ENCODE measurements at places on chromosomes 7 and 10.

GRCh38 chr7:66609176-66609575 is 19.5 kb upstream of the KCTD7 start:
- no peak for DNase-seq

DNA sequence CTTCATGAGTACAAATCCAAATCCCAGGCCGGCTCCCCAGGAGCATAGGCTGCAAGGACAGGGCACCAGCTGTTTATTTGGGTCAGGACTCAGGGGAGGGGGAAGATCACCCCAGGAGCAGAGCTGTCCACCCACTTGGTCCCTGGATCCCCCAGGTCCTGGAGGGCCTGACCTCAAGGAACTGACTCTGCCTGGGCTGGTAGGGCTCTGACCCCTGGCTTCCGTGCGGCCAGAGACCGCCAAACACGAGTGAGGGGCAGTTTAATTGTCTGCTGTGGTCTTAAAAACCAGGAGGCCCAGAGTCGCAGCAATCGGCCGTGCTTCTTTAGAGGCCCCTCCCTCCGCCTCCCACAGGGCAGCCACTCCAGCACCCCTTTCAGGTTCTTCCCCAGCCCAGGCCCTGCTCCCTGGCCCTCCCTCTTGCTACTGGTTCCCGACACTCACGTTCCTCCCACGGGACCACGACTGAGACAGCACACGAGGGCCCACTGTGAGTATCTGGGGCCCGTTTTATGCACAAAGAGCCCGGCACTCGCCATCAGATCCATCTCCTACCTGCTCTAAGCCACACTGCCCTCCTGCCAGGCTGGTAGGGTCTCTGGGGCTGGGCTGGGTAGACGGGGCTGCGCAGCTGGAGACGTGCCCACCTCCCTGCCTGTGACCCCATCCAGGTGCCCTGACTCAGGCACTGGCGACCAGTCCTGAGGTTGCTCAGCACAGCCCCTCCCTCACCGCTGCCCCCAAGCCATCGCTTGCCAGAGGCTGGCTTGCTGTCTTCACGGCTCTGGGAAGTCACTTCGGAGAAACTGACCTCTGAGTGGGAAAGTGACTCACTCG is 30.0 kb upstream of the CFAP46 start:
- DNase-seq: no peak

GRCh38 chr7:151808400-151809145 is 68.3 kb downstream of the PRKAG2 start:
- DNase-seq: no peak

- no peak for DNase-seq
These were observed 550.4 kb upstream of the PCDH15 start for GRCh38 chr10:55351431-55351830.

- no peak for DNase-seq
These were observed 262.0 kb downstream of the ADRA2A start for GRCh38 chr10:111338805-111339204.

DNA sequence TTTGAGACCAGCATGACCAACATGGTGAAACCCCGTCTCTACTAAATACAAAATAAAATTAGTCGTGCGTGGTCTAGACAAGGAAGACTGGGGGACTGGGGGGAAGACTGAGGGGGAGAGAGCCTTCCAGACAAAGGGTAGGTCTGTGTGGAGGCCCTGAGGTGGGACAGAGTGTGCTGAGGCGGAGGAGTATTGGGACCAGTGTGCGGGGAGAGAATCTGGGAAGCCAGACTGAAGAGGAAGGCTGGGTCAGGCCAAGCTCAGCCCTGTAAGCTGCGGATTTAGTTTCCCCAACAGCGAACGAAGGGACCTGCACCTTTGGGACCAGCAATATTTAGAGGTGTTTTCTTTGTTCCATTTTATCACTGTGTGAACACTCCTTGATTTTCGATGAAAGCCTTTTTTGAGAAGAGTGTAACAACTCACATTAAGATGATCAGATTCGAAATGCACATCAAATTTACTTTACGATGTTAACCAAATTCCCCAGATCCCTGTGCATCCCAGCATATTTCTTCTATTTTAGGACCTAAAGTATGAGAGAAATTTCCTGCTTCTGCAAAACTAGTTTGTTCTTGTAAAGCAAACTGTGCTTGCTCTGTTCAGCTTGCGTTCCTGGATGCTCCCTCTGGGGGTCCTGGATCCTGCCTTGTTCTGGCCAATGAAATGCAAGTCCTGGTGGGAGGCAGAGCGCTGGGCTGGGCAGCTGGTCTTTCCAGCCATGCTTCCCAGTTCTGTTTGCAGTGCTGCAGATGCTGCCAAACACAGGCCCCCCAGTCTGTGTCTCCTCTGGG is 39.4 kb downstream of the PLAU start:
- DNase-seq: no peak

DNA sequence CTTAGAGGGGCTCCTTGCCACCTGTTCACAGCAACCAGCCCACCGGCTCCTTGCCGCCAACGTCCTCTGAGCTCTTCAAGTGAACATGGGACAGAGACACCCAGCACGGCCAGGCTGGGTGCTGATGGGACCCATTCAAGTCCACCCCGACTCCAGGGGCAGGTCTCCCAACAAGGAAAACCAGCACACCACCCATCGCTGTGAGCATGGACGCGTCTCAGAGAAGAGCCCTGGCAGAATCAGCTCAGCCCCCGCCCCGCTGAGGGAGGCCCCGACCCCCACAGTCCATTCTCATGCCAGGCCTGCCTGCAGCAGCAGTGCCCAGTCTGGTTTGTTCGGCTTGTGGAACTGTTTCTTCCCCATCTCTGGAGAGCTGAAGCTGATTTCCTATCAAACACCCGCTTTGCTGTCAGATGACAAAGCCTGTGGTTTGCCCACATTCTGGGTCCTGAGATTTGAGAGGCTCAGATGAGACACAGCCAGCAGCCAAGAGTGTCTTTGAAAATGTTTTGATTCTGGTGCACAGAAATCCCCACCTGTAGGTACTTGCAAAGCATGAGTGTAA is 216.6 kb downstream of the ZMYND11 start:
- no peak for DNase-seq

DNA sequence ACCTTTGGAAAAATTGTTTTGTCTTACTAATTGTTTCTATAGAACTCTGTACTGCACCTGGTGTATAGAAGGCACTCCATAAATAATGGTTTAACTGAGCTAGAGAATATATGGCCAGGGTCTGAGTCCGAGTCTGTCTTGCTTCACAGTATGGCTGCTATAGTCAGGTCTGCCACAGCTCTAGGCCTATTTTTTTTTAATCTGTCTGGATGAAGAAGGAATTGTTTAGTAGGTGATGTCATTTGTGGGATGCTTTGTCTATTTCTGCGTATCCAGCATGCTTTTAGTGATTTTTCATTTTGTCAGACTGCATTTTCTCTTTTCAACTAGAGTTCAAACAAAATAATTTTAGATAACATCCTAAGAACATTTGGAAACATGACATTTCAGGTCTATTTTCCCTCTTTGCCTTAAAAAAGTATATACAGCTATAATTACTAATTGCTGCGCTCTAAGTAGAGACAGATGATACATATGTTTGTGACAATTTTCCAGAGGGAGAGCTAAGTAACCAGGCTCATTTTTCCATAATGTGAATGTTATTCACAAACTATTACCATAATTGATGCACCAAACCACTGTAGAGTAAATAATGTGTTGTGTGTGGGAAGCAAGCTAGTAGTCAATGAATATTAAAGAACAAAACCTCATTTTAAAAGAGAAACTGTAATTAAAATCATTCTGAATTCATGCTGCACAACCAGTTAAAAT is 361.7 kb downstream of the AUTS2 start:
- DNase-seq: no peak

DNA sequence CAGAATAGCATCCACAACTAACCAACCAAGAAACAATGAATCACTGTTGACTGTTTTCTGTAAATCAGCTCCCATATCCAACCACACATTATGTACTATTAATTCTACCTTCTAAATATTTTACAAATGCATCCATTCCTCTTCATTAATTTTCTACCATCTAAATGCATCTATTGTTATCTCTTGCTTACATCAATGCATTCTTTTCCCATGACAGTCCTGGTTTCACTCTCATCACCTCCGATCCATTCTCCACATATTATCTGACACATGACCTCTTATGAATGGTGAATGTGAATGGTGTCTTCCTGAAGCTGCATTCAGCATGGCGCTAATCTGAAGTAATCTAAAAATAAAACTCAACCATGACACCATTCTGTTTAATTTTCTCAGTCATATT is 153.8 kb upstream of the CALCR start:
- DNase-seq: no peak

GRCh38 chr10:96840841-96841518 is 8.9 kb downstream of the LCOR start:
- DNase-seq: no peak

GRCh38 chr10:8044908-8045725 is 9.4 kb upstream of the GATA3 start:
- no peak for DNase-seq

DNA sequence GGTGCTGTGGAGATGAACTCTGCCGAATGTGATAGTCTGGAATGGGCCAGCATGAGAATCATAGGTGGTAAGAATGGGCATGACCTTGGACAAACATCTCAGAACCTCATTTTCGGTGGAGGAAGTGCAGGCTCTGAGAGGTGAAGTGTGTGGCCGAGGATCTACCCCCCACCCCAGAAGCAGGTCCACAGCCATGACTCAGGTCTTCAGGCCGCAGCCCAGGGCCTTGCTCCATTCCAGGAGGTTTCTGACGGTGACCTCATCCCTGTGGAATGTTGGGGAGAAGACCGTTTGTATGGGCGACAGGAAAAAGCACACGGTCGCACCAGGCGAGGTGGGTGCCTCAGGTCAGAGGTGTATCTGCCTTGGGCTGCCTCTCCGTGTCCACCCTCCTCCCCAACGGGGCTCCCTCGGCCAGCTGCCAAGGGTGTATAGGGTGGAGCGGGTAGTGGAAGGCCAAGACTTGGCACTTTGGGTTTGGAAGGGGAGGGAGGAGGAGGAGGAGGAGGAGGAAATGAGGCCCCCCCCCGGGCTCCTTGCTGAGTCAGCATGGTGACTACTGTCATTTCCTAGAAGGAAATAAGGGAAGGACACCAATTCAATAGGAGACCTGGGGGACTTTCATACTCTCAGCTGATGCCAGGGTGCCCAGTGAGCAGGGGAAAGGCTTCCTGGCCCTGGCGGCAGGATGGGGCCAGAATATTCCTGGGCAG is 168.0 kb upstream of the RHEB start:
- no peak for DNase-seq
